ENCODE measurements at places on chromosomes 6 and 20.

- DNase-seq, result no peak
These were observed 78.7 kb downstream of the GMDS start for GRCh38 chr6:2166717-2167116.

DNA sequence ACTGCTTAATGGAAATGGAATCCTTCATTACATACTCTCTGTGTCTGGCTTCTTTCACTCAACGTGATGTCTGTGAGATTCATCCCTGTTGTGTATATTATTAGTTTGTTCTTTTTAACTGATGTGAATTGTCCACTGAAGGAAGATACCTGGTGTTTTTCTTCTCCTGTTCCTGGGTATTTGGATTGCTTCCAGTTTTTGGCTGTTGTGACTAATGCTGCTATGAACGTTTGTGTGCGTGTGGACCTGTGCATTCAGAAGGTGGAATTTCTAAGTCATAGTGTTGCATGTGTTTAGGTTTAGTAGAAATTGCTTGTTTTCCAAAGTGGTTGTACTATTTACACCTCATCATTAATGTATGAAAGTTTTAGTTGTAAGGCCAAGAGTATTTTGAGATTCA, 3.8 kb downstream of the TULP4 start:
- no peak for DNase-seq

DNA sequence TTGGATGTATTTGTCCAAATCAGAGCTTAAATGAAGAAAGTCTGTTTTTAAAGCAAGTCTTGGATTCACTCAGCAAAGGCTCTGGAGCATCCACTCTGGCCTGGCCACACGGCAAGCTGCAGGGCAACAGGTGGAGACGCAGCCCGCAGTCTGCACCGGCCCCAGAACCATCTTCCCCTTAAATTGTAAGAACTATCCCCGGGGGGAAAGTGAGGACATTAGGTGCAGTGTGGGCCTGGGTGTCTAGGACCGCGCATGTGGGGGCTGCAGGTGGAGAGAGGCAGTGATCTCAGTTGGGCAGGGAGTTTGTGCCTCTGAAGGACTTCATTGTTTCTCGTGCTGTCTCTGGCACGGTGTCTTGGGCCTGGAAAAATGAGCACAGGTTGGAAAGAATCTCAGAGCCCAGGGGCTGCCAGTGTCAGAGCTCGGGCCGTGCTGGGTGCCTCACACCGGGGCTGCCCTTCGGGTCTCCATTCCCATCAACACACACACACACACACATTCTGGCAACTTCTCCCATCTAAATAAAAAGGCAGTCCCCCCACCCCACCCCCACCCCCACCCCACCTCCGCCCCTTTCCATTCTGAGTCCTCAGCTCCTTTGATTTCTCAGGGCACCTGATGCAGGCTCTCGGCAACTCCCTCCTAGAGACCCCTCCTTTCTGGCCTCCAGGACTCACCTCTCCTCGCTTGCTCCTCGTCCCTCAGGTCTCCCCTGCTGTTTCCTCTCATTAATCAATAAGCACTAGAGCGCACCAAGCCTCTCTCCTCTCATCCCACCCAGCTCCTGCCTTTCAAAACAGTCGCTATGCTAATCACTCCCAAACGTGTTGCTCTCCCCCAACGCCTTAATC, 48.4 kb downstream of the FOXF2 start:
- no peak for DNase-seq

DNA sequence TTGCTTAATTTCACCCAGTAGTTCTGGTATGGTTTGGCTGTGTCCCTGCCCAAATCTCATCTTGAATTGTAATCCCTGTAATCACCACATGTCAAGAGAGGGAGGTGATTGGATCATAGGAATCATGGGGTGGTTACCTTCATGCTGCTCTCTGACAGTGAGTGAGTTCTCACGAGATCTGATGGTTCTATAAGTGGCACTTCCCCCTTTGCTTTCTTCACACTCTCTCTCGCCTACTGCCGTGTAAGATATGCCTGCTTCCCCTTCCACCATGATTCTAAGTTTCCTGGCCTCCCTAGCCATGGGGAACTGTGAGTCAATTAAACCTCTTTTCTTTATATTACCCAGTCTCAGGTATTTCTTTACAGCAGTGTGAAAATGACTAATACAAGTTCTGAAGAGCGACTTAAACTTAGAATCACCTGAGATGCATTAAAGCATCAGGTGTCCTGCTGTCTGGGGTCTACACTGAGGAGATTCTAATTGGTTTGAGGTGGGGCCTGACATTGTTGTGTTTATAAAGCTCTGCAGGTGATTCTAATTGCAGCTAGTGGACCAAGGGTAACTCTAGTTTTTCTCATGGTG, 82.1 kb upstream of the DTNBP1 start:
- no peak for DNase-seq

- DNase-seq, result no peak
These were observed 25.9 kb downstream of the ELOVL2 start for GRCh38 chr6:11018225-11018624.

GRCh38 chr6:56853541-56853940, 101.4 kb upstream of the BEND6 start:
- DNase-seq, result no peak

DNA sequence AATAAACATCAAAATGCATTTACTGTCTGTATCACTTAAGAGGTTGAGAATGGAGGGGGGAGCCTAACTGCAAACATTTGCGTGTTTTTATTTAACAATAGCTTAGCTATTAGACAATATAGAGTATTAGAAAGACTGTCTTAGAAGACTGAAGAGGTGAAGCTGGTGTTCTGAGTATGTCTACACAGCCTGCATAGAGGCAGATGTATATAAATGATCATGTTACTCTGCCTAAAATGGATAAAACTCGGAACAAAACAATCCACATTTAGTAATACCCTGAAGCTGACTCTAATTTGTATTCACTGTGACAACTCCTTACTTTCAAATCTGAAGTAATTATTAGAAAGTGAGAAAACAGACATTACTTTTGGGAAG, 181.9 kb downstream of the GMPR start:
- DNase-seq, result no peak

DNA sequence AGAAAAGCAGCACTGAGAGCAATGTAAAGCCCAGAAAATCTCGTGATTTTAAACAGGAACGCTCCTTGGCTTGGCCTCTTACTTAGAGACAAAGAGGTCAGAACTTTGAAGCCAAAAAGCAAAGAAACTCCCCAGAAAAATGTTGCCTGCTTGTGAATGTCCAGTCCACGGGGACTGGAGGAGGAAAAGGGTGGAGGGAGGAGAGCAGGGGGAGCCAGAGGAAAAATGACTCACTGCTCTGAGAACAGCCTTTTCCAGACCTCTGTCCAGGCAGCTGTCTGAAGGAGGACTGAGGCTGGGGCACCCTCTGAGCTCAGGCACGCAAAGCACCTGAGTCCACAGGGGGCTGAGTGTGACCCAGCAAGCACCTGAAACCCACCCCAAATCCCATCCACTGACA, 64.7 kb downstream of the TRAM2 start:
- no peak for DNase-seq

DNA sequence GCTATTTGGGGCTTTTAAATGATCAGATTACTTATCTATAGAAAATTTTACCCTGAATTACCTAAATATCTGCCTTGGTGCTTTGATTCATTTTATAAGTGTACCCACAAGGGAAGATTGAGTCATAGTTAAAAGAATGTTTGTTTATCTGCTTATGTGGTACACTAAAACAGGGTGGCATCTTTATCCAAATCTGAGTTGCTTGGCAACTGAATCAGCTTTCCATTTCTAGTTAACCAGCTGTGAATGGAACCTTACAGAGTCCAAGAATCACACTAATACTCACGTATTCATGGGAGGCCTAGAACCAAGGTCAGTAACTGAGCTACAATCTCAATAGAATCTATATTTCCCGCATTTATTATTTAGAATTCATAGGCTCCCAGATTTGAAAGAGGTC, 44.0 kb upstream of the CAP2 start:
- DNase-seq, result no peak

DNA sequence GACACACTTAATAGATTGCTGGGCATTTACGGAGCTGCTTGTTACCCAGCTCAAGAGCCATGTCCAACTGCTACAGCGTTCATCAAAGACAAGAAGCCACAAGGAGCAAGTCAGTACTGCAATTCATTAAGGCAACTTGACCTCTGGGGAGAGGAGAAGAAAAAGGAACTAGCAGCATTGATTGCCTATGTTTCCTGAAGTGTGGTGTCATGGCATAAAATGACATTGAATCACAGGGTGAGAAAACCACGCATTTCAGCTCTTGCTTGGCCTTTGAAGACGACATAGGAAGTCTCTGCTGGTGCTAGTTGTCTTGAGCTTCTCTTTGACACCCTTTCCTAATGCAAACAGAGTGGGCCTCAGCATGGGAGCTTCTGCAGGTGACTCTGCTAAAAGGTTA, 139.1 kb downstream of the CDH26 start:
- DNase-seq, result no peak

DNA sequence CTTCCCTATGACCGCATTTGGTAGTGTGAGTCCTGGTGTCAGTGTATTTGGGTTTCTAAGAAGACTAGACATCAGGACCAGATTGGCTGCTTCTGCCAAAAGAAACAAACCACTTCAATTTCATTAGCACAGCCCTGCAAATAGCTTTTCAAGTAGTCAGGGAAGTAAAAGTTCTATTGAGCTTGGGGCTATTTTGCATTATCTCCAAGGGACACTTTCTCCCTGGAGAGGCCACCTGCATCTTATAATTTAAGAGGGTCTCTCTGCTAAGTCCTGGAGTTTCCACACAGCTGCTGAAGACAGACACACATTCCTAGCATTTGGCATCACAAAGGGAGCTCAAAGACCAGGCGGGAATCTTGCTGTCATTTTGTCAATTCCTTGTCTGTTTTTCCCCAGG, 141.2 kb downstream of the BMP2 start:
- DNase-seq, result peak; percentile 18

GRCh38 chr20:62622877-62623487, 19.3 kb upstream of the SLCO4A1 start:
- DNase-seq, result no peak

DNA sequence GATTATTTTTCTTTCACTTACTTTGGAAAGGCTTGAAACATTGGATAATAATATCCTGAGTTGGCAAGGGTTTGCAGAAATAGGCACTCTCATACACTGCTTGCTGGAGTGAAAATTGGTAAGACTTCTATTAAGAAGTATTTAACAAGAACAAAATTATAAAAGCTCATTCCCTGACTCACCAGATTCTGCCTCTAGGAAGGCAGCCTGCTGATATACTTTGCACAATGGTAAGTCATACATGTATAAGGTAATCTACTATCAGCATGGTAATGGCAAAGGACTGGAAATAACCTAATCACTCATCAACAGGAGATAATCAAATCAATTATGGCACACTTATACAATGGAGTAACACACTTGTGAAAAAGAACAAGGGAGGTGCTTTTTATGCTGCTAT, 85.8 kb downstream of the PLCG1 start:
- no peak for DNase-seq

DNA sequence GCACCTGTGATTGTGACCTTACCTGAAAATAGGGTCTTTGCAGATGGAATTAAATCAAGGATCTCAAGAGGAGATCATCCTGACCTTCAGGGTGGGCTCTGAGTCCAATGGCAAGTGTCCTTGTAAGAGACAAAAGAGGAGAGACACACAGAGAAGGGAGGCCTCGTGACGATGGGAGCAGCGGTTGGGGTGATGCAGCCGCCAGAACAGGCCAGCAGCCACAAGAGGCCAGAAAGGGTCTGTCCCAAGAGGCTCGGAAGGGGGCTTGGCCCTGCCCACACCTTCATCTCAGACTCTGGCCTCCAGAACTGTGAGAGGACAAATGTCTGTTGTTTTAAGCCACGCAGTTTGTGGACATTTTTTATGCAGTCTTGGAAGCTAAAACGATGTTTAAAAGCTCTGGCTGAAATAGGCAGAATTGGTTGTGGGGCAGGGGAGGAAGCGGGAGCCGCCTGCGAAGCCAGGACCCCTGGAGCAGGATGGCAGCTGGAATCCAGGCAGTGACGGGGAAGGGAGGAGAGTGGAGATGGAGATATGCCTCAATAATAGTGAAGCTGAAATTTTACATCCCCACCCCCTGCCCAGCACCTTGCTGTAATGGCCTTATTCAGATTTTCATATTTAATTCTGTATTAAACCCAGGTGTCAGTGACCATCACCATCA, 216.4 kb downstream of the ANKRD60 start:
- no peak for DNase-seq

- DNase-seq, result no peak
These were observed 31.5 kb upstream of the EDN1 start for GRCh38 chr6:12258591-12259075.

- DNase-seq, result no peak
These were observed 45.0 kb downstream of the QKI start for GRCh38 chr6:163459536-163459935.

GRCh38 chr6:73585566-73586415, 65.0 kb upstream of the EEF1A1 start:
- DNase-seq, result no peak

GRCh38 chr6:90351696-90352095, 55.1 kb upstream of the BACH2 start:
- no peak for DNase-seq

- no peak for DNase-seq
These were observed 38.8 kb upstream of the RSPO3 start for GRCh38 chr6:127079681-127080080.

- DNase-seq, result no peak
These were observed 117.6 kb downstream of the EPB41L2 start for GRCh38 chr6:130945401-130945919.

GRCh38 chr6:158648682-158649131, 1.1 kb upstream of the SYTL3 start:
- no peak for DNase-seq

DNA sequence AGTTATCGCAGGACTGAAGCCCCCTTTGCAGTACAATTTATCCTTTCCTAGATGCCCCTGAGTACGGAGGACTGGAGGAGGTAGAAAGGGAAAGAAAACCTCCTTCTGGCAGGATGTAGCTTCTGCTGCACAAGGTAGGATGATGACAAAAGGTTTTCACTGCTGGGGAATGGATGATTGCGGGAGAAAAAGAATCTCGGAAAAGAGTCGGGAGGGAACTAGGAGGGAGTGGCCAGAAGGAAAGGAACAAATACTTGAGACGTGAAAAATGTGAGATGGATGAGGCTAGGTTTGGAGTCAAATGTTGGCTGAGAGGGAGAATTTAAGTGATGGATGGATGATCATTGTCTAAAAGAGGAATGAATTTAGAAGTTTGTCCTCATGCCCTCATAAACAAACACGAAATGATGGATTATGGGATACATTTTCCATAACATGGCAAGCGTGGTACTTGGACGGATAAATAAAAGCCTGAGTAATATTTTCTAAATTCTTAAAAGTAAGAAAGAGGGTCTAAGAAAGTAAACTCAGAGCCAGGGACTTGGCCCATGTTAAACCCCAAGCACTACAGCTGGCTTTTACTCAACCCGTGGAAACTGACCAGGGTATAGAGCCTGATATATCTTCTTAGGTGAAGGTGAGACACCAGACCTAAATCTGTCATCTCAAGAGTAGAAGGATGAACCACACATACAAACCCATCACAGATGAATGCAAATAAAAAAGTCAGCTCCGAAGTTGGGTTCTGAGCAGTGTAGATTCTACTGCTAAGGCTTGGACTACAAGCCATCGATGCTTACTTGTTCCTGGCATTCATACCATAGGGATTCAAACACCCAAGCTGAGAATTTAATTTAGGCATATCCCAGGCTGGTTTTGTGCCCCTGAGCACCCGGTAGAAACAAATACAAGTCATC, 72.4 kb downstream of the HFE start:
- no peak for DNase-seq
